Right atrium auricular region (tissue), 2 donors: ENCODE measurements at places on chromosomes 6 and 20. TPM values are rescaled to one million over a fixed set of nuclear protein-coding genes. Genes with fewer than 3 reads are reported as not detected.
A peak's percentile ranks its signal among the peaks of the same experiment; 100 is the strongest.

Gene CST2
- total RNA-seq = not detected

Gene NMBR
- total RNA-seq = not detected

Gene RSPO3
- 0.75 TPM for total RNA-seq

DNA sequence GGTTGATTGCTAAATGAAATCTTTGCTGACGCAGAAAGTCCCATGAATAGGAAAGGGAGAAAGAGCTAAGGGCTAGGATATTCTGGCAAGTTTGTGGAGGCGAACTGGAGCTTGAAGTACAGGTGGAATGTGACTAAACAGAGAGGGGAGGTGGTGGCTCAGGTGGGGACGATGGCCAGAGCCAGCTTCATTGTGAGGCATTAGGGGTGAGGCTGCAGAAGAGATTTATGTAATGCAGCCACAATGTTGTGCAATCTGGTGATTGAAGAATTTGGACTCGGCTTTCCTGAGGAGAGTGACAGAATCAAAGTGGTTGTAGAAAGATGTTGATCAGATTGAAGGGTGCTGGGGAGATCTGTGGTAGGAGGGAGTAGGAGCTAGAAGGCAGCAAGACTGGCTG lies 42.9 kb upstream of the SPACA1 start:
- DNase-seq = no peak

DNA sequence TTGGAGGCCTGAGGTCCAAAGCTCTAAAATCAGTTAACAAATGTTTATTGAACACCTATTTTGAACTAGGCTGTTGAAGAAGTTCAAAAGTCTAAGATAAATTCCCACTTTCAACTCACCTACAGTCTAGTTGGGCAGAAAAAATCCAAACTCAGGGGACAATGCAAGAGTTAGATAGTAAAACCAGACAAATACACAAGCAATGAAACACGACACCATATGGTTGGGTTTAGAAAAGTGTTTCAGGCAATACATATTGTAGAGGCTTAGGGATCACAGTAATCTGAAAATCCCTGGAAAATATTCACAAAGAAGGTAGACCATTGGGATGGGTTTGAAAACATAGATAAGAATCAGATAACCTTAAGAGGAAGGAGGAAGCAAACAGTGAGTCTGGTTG lies 1.3 kb upstream of the CARMIL1 start:
- DNase-seq = no peak

GRCh38 chr6:91566467-91566866 lies 979.6 kb upstream of the MAP3K7 start:
- no peak for DNase-seq

DNA sequence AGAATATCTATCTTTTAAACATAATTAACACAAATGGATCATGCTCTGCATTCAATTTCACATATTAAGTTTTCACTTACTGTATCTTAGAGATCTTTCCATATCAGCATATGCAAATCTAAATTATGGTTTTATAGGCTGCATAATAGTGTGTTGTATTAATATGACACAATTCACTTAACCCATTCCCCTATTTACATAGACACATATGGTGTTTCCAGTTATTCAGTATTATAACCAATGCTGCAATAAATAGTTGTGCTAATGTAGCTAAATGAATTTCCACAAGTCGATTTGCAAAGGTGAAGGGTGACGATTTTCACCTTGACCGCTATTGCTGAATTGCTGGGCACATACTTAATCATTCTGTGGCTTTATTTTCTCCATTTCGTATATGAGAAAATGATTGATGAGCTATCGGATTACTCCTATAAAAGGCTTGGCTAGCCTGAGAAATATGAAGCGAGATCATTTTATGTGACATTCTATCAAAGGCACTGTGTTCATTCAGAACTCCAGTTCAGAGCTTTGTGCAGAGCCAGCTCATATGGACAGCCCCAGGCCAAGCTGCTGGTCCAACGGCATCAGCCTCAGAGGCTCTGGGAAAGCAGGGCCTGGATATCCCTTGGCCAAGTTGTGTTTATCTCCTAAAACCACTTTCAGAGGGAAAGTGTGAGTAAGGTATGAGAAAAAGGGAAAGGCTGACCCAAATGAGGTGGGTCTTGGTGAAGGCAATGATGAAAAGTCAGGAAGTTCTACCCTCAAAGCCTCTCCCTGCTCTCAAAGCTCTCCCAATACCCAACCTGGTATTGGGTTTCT lies 50.8 kb downstream of the GFOD1 start:
- no peak for DNase-seq

- DNase-seq = no peak
Observed at GRCh38 chr20:63706852-63707557, 771 bp downstream of the ARFRP1 start.

DNA sequence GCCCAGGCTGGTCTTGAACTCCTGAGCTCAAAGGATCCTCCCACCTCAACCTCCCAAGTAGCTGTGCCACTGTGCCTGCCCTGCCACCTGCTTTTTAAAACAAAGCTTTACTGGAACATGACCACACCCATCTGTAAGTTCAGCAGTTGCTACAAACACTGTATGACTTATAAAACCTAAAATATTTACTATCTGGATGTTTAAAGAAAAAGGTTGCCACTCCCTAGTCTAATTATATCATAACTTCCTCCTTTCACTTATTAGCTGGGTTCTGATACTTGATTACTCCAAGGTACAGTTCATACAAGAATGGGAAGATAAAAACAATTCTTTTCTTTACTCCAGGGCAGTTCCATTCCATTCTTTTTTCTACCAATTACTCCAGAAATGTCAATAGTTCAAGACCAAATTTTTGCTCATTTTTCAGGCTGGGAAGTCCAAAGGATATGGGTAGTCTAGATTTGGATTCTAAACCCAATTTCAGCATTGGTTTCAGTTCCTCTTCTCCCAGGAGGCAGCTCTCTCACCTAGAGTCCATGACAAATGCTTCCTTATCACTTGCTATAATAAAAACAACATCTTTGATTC lies 63.1 kb downstream of the SEC63 start:
- DNase-seq = no peak

DNA sequence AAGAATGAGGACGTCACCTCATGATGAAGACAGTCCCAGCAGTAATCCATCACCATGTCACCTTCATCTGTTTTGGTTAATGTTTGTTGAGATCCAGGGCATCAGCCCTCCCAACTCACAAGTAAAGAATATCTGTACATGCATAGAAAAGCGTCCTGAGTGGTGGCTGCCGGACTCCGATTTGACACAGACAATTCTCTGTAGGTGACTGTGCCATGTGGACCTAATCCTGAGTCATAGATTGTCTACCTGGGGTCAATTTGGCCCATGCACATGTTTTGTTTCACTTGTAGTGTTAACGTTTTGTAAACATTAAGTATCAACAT lies 168.4 kb upstream of the UST start:
- no peak for DNase-seq

DNA sequence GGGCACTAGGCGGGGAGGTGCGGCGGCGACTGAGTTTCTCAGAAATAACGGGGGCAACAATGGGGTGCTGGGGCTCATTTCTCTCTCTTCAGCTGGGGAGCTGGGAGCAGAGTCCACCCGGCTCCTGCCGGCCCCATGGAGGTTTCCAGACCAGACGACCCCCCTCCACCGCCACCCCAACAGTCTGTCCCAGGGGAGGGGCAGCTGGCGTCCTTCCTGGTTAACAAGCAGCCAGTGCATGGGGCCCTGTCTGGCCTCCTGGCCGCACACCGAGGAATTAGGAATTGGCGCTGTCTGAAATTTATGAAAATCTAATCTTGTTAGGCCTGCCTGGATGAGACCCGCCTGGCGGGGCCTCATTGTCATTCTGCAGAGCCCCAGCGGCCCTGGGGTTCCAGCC lies 42.4 kb downstream of the PMEPA1 start:
- no peak for DNase-seq

- DNase-seq = no peak
Observed at GRCh38 chr6:106787327-106788196, 158.2 kb downstream of the QRSL1 start.

DNA sequence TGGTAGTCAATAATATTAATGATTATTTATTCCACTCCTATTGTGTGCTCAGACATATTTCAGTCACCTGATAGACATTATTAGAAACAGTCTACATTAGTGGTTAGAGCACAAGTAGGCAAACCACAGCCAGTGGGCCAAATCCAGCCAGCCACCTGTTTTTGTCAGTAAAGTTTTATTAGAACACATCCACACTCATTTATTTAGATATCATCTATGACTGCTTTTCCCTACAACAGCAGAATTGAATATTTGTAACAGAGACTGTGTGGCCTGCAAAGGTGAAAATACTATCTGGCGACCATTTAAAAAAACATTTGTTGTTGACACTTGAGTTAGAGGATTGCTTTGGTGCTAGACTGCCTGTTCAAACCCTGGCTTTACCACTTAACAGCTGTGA lies 220.0 kb upstream of the ZFP64 start:
- DNase-seq = no peak

DNA sequence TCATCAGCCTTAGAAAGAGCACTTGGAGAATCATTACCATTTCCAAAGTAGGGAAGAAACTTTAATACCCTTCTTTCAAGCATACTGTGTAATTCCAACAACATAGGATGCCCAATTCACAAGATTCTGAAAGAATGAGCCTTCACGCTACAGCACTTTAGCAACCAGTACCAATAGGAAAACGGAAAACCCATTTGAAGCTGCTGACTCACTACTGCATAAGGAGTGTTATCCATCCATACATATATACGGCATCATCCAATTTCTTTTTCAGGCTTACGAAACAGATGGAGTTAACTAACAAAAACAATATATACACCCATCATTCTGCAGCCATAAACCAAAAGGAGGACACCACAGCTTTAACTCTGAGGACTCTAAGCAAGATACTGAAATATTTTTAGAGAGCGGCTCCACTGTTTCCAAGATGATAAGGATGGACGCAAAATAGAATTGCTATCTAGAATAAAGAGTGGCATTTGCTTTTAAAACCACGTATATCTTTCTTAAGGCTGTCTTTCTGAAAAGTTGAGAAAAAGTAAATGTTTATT lies 24.9 kb downstream of the FYN start:
- no peak for DNase-seq

DNA sequence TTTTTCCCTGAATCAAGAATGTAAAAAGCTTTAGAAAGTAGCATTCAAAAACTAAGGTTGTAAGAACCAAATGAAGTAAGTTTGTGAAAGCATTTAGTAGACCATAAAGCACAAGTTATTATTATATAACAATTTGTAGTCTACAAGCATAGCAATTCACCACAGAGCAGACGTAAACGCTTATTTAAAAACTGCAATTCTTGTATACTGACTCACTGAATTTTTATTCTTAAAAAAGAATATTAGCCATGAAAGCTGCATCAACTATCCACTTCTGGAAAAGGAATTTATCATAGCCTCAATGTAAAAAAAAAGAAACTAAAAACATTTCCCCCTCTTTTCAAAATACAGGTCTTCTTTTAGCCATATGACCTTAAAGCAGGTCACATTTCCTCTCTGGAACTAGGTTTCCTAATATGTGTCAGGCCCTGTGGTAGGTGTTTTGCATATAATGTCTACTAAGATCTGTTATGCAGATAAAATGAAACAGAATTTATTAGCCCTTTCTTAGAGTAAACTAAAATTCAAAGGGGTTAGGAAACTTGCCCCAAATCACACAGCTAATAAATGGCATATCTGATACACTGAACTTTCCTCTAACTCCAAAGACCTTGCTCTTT lies 2.1 kb downstream of the MAP3K7 start:
- no peak for DNase-seq

GRCh38 chr6:148924226-148925012 lies 177.6 kb downstream of the UST start:
- no peak for DNase-seq

- DNase-seq = no peak
Observed at GRCh38 chr6:105514306-105514705, 111.4 kb upstream of the PREP start.

GRCh38 chr6:113860181-113860955 lies 3.2 kb downstream of the MARCKS start:
- DNase-seq = peak; percentile 62

- DNase-seq = no peak
Observed at GRCh38 chr20:50679753-50680104, 11.6 kb downstream of the RIPOR3 start.
